ENCODE measurements at places on chromosomes 13 and 19. TPM values are rescaled to one million over a fixed set of nuclear protein-coding genes. Genes with fewer than 3 reads are reported as not detected.

DNA sequence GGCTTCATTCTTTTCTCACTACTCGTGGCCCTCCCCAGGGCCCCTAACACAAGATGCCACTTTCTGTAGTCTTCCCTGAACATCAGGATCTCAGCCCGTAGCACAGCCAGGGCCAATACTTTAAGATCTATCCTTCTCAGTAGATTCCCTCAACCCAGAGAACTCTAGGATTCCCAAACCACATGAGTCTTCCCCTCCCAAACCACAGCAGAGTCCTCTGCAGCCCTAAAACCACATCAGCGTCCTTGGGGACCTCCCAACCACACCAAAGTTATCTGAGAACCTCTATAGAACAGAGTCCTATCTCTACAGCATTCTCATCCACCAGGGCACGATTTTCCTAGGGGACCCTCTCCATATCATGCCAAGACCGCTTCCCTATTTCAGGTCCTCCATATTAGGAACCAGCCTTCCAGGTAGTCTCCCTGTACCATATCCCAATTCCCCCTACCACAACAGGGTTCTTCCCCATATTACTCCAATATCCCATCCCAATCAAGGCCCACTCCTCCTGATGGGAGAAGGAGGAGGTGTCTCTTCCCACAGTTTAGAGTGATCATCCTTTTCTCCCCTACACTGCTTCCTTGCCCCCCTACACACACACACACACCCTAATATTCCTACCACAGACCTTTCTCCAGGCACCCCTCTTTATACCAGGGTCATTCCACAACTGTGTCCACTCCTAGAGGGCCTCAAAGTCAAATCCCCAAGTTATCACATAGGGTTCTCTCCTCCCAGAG is 1.4 kb downstream of the DYRK1B start:
- DNase-seq: no peak

DNA sequence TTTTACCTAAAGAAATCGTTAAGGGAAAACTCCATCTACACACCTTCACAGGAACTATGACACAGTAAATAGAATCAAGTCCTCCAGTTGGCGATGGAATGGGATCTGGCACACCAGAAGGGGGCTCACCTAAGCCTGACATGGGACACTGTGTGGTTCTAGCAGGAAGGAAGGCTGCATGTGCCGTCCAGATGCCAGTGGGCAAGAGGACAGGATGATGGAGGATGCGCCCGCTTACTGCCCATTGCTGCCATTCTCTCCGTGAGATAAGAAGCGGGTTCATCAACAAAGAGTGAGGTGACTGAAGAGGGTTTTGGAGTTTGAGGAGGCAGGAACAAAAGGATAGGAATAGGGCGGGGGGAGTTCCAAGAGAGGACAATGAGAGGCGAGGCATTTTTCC is 2.9 kb upstream of the CYP2F1 start:
- DNase-seq: no peak

GRCh38 chr13:114038211-114038613 is 64.3 kb upstream of the C13orf46 start:
- no peak for DNase-seq

DNA sequence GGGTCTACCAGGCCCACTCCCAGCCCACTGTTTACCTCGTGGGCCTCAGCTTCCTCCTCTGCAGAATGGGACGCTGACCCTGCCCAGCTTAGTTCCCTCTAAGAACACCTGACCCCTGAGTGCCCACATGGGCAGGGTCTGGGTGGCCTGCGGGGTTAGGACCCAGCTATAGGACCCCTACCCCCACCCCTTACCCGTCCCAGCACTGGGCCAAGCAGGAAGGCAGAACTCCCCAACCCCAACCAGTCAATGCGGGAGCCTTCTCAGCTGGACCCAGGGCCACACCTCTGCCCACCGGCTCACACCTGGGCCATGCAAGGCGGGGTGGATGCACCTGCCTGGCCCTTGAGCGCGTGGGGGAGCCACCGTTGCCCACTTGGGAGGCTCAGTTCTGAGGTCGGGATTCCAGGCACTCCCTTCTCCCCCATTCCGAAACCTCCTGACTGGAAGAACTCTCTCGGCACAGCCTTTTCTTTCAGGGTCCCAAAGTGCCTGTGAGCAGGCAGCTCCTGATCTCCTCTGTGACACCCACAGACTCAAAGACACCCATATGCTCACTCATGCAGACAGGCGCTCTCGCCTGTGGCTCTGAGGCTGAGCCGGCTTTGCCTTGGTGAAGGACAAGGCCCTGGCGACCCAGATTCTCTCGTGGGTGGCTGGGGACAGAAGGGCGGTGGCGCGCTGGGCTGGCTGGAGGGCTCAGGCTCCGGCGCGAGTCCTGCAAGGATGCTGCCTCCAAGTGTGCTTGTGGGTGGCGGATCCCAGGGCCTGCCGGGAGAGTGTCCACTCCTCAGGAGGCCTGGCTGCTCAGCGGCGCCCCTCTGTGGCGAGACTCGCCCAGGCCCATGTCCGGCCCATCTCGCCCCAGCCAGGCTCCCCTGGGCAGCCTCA is 27.9 kb upstream of the PARP4 start:
- DNase-seq: no peak

DNA sequence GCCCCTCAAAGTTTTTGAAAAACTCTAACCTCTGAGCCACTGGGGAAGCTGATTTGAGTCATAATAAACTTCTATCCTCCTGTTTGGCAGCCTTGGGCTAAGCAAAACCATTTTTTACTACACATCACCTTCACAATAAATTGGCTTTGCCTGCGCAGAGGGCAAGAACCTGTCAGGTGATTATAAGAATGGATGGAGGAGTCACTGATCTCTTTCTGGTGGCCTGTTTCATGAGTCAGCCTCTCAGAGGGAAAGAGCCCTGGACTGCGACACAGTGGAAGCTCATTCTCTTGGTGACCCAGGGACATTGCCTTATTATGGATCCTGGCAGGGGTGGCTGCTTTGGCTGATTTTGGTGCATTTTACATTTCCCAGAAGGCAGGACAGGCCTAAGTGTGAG is 17.5 kb upstream of the PSG9 start:
- no peak for DNase-seq

Gene ZNF611
- 9.8 TPM for total RNA-seq

DNA sequence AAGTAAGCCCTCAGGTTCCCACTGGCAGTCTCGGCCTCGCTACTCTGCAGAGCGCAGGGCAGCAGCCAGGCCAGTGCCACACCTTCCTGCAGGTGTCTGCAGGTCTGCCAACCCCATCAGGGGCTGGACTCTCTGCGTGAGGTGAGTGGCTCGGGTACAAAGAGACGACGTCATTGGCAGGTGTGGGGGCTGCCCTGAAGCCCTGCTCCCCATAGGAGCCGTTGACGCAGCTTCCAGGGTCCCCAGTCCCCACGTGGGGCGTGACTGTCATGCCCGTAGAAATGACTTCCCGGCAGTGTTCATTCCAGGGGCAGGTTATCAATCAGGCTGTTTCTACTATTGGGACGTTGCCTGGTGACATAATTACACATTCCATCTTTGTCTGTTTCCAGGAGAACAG is 15.3 kb upstream of the GJB6 start:
- DNase-seq: no peak

DNA sequence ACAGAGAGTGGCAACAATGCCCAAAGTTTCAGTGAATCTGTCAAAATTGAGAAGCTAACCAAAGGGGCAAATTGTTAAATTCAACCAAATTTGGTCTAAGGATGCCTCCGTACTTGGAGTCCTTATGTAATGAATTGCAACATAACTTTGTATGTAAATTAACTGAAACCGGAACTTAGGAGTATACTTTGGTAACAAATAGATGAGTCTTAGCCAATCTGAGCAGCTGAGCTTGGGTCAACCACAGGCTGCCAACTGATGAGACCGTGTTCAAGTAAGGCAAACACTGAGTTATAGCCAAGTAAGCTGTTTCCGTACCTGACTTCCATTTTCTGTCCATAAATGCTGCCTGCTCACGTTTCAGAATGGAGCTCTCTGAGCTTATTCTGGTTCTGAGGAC is 5.3 kb downstream of the VWA8 start:
- DNase-seq: no peak

Gene ZNF761
- 15.2 TPM for total RNA-seq

GRCh38 chr19:38862321-38863059 is 12.7 kb upstream of the HNRNPL start:
- DNase-seq: peak; percentile 69

DNA sequence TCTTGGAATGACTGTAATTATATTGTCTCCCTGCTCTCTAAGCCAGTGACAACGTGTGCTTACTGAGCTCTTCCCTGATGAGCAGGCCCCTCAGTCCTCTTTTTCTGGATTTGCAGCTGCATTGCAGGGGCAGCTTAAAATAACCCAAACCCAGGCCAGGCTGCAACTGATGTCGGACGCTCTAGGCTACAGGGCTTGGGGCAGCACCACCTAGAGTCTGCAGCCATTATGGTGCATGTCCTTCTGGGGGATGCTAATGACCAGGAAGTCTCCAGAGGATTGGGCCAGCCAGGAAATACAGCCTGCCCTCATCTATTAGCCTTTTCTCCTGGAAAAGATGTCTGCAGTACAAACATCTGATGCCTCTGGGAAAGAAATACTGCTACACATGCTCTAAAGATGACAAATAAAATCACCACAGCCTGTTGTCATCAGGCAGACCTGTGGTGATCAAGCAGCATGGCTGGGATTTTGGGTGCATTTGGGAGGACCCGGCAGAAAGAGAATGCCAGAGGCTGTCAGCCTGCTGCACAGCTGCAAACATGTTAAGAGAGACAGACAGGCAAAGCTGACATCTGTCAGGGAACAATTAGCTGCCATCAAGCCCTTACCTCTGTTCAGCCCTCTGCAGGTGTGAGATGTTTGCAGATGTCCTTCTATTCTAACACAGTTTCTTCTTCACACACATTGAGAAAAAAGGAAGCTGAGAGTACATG is 51.8 kb downstream of the CCDC70 start:
- DNase-seq: no peak

DNA sequence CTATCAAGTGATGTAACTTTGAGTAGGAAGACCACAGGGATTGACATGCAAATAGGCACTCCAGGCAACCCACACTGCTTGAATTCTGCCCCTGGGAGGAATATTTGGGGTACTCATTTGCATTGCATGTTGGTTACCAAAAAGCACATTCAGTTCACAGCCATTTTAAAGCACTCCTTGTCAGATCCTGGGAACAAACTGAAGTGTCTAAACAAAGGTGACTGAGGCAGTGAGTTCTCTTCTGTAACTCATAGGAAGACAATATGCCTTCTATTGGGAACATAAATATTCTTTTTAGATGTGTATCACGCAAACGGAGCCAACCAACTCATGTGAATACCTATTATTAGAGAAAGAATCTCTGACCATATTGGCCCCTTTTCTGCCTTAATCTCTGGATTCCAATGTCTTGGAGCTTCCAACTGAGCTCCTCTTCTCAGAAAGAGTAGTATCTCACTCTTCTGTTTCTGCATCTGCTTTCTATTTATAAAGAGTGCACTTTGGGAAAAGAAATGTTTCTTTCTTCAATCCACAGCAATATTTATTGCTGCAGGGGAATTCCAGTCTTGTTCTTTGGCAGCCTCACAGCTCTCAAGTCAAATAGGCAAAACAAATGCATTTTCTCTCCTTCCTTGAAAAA is 125.7 kb upstream of the NBEA start:
- DNase-seq: no peak

Gene HPN
- 0.95 TPM for total RNA-seq

Gene LRG1
- 3.9 TPM for total RNA-seq

GRCh38 chr19:24048261-24048660 is 38.7 kb upstream of the ZNF254 start:
- no peak for DNase-seq

DNA sequence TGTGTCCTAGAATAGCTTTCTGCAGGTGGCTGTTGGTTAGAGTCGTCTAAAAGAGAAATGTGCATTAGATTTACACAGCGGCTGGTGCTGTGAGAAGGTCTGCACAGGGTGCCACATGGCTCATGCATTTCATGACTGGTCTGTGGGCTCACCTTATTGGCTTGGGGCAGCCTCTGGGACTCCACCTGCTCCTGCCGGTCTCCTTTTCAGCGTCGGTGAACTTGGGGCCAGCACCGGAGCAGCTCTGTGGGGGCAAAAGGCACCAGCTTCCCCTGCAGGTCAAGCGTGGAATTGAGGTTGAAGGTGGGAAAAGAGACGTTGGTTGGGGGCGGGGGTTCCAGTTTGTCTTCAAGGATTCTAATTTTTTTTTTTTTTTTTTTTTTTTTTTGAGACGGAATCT is 3.1 kb upstream of the PNMA8C start:
- no peak for DNase-seq

- DNase-seq: no peak
Measured at GRCh38 chr19:27993619-27994570, 1219.1 kb downstream of the UQCRFS1 start.

Gene BRCA2
- 1.3 TPM for total RNA-seq

DNA sequence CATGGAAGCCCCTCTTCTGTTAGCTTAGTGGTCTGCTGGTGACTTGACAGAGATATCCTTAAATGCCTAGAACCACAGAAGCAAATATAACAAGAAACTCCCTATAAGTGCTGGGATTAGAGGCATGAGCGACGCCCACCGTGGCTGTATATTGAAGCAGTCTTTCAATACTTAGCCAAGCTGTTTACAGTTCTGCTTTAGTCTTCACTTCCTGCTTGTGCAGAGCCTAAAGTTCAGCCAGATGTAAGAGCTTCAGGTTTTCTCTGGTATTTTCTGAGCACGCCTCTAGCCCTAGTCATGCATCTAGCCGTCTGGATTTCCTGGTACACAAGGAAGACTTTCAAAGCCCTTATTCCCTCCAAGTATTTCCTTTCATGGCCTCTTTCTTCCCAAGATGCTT is 28.5 kb downstream of the TRPM4 start:
- no peak for DNase-seq

DNA sequence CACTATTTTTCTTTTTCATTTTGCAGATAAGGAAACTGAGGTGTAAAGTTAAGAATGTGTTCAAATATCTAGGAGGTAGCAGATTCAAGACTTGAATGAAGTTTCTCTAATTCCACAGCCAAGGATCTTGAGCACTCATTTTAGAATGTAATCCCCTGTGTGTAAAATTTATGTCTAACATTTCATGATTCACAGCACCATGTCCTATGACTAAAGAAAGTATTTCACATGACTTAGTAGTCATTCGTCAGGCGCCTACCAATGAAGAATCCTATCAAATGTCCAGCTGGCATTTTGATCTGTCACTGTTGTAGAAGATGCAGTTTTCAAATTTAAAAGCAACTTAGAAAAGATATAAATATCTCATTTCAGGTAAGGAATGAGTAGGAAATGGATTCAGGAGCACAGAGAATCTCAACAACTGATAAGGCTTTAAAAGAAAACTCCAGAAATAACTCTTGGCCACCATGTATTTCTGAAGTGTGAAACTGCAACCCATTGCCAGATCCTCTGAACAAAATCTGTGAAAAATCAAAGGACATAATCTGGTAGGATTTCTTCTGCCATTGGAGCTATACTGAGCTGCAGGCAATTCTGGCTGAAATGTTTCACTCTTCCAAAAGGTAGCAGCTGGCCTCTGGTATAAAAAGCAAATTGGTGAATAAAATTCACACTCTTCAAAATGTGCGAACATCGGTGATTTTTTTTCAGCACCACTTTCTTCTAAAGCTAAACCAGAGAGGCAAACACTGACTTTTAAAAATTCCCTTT is 92.2 kb downstream of the DCLK1 start:
- DNase-seq: no peak

Measured in adrenal gland (tissue), 19 donors.